Stimulated activated CD8-positive, alpha-beta memory T cell treated with anti-CD3 and anti-CD28 coated beads, Interleukin-7, amount 100 ng/mL, for 24 hours (primary cell): ENCODE measurements at places on chromosomes 16 and 17.
A peak's percentile ranks its signal among the peaks of the same experiment; 100 is the strongest.

GRCh38 chr17:71628306-71628705 lies 492.5 kb upstream of the SOX9 start:
- no peak for DNase-seq

DNA sequence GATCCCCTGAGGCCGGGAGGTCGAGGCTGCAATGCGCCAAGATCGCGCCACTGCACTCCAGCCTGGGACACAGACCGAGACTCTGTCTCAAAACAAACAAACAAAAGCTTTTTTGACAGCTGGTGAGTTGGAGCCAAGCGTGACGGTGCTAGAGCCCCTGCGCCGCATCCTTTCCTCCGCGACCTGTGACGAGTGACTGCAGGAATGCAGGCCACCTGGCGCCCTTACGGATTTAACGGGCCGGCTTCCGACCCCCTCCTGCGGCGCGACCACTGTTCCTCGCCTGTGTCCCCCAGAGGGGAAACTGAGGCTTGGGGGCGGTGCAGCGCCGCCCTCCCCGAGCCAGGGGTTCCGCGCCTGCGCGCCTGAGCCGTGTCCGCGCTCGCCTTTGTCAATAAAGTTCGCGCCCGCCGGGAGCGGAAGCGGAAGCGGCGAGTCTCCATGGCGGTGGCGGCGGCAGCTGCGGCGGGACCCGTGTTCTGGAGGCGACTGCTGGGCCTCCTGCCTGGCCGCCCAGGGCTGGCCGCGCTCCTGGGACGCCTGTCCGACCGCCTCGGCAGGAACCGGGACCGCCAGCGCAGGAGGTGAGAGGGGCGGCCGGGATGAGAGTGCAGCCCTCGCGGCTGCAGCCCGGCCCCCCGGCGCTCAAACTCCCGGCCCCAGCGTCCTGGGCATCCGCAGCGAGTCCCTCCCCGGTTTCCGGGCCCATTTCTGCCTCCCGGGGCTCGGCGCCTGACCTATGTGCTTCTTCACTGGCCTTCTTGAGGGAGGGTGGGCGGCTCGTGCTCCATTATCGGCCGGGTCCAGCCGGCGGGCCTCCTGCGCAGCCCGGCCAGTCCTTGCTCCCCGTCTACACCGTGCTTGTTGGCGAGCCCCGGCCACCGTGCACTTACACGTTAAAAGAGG lies at the start of gene PGS1:
Gene PGS1 (plus strand): TSS at position 425 of the 906 bp plus-strand sequence. CDS start 17 bp downstream, at position 442.
- peak; percentile 58 for DNase-seq

DNA sequence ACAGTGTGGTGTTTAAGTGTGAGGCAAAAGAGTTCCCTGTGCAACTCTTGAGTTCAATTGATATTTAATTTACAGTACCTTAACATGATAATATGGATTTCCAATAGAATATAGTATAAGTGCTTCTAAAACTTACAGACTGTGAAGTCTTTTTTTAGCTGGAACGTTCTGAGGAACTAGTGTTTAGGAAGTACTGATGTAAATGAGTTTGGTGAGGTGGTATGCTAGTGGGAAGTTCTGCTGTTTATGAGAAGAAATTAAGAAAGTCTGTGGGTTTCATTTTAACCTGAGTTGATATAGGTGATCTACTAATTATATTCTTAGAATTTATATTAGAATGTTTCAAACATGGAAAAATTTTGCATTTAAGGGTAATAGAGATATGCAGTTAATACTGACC lies 32.0 kb downstream of the PTRH2 start:
- no peak for DNase-seq

DNA sequence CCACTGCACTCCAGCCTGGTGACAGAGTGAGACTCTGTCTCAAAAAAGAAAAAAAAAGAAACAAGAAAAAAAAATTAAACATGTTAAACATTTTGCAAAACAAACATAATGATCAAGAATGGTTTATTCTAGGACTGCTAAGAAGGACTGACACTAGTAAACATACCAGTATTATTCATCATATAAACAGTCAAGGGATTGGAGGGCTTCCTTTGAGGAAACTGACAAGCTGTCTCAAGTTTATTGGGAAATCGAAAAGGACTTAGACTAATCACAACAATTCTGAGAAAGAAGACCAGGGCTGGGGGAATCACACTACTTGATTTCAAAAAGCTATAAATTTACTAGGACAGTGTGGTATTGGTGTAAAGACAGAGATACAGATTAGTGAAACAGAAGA lies 75.5 kb downstream of the MYH10 start:
- DNase-seq: no peak

DNA sequence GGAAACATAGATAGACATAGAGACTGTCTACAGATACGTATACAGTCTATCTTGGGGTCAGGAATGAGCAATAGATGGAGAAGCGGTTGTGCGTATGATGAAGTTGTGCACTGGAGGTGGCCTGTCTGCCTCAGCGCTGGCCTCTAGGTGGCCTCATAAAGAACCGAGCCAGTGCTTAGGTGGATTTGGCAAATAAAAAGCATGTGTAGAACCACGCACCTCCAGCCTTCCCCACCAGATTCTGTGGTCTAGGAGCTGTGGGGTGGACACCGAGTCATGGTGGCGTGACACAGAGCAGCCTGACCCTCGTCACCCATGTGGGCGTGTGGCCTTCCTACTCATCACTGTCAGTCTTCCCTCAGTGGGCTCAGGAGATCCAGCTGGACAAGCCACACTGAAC lies 34.0 kb downstream of the PGS1 start:
- DNase-seq: no peak

DNA sequence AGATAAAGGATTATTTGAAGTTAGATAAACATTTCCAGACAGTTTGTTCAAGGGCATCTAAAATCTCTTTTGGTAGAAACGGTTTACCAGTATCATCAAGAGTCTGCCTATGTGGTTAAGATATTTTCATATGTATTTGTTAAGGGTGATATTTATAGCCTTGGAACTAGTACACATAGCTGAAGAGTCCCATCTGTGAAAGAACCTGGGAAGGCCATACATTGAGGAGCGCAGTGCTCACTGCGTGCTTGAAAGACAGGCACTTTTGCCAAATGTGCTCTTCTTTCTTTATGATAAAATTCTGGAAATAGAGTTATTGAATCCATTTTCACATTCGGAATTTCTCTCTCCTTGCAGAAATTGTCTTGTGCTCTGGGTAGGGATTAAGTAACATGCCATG lies 7.7 kb downstream of the IGSF6 start:
- DNase-seq: no peak
